ENCODE measurements at places on chromosomes 6 and 20.

- no peak for DNase-seq
Measured at GRCh38 chr6:132751306-132751705, 6.4 kb downstream of the VNN2 start.

DNA sequence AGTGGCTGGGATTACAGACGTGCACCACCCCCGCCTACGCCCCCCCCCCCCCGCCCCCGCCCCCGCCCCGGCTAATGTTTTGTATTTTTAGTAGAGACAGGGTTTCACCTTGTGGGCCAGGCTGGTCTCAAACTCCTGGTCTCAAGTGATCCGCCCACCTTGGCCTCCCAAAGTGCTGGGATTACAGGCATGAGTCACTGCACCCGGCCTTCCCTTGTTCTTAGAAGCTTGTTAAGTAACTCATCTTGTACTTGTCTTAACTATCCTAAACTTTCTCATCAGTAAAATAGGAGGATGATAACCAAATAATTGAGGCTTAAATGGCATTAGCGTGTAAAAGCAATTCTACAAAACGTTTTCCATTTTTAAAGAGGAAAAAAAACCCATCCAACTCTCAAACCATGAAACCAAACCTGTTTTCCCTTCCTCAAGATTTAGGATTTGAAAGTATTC is 4.2 kb downstream of the CDYL start:
- DNase-seq, result no peak

GRCh38 chr6:143233554-143234285 is 173.0 kb downstream of the AIG1 start:
- no peak for DNase-seq

DNA sequence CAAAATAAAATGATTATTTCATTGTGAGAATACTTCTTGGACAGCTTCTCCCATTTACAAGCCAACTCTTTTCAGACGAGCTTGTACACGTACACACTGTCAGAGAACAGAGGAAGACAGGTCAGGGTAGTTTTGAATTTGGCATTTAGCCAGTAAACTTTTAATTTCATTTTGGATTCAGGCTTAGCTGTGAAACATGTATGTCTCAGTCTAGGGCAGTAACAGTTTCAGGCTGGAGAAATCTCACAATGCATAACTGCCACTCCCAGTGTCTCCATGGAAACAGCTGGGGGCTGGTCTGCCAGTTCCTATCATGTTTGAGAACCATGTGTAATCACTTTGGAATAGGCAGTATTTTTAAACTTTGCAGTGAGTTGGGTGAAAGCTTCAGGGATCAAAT is 22.0 kb upstream of the QKI start:
- DNase-seq, result no peak

GRCh38 chr6:69848552-69848951 is 17.8 kb upstream of the COL19A1 start:
- DNase-seq, result no peak

DNA sequence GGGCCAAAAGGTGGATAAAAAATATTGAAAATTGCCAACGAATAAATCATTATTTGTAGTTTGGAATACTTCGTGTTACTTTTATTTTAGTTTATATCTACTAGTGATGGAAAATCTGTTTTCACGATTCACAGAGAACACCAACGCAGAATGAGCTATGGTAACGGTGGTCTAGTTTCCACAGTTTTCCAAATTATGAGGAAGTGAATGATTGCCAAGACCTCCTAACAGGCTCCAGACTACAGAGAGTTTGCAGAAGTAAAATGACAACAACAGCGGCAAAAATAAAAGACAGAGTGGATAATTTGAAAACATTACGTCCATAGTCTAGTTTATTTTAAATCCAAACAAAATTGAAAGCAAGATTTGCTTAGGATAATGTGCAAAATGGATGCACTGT is 57.0 kb upstream of the AIG1 start:
- no peak for DNase-seq

GRCh38 chr20:59356662-59357165 is 56.3 kb downstream of the EDN3 start:
- DNase-seq, result no peak

- DNase-seq, result no peak
Measured at GRCh38 chr6:53378208-53378607, 29.5 kb upstream of the ELOVL5 start.

DNA sequence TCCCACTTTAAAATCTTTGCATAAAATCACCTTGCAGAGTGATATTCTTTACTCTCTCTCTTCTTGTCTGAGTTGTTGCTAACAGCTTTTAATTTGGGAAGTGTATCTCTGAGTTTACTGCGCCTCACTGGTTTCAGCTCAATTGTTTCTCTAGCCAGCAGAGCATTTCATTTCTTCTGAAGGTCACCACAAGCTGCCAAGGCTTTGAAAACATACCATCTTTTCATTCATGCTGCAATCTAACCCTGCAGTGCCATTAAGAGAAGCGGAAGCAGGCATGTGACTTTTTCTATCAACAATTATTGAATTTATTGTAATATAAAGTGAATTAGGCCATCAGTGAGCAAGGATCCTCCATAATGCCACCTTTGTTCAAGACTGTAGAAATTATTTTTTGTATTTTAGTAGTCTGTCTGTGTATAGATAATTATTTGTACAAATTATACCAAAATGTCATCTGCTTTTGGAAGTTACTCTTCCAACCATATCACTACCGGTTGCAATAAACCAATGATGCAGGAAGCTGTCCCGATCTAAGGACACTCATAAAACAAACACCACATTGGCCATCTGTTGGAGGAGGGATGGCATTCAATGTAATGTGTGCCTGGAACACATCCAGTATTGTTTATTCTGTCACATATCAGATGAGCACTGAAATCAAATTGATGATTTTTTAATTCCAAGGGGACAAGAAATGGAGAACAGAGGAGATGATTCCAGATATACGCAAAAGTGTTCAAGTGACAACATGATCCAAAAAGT is 26.8 kb downstream of the HS3ST5 start:
- DNase-seq, result no peak

- DNase-seq, result no peak
Measured at GRCh38 chr6:13423252-13423651, 64.1 kb downstream of the GFOD1 start.

DNA sequence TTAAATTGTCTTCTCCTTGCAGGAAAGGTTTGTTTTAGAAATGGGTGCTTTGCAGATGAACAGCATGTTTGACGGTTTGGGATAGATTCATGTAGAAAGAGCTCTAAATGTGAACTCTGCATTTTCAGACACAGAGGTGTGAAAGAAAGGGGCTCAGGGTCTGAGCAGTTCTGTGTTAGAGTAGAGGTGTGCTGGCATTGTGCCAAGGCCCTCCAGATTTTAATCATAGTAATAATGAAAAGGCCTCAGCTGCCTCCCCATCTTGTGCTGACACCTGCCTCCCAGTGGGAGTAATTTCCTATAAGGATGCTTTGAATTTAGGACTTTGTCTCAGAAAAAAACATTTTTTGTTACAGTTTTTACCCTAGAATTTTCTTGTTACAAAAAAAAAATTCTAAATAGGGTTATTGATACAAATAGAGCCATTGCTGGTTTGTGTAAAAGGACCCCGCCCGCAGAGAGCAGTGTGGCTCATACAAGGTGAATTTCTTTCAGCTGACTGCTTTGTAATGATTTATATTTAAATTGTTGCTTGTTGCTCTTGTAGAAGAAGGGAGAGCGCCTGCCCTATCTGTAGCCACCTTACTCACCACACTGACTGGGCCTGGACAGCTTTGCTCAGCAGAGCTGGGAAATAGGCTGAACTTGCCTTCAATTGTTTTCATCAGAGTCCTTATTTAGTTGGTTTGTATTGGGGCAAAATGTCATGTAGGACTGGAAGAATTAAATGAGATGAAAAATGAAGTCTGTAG is 294.5 kb downstream of the ZFAND3 start:
- no peak for DNase-seq

GRCh38 chr20:24004471-24004870 is 15.9 kb upstream of the GGTLC1 start:
- no peak for DNase-seq

DNA sequence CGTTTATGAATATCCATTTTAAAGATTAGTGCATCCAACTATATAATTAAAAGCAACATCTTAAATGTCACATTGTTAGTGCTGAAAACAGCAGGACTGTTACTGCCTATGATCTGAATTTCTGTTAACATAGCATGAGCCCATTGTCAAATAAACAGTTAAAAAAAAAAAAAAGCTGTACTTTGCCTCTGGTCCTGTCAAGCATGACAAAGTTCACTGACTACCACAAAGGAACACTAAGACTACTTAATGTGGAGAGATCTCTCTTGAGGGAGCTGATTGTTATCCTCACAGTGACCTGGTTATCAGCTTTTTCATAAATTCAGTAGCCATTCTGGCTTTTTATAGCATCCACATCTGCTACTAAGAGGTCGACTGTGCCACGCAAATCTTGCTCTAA is 228.1 kb downstream of the TMEM200A start:
- DNase-seq, result no peak

- no peak for DNase-seq
Measured at GRCh38 chr6:100185615-100186014, 191.6 kb upstream of the MCHR2 start.

DNA sequence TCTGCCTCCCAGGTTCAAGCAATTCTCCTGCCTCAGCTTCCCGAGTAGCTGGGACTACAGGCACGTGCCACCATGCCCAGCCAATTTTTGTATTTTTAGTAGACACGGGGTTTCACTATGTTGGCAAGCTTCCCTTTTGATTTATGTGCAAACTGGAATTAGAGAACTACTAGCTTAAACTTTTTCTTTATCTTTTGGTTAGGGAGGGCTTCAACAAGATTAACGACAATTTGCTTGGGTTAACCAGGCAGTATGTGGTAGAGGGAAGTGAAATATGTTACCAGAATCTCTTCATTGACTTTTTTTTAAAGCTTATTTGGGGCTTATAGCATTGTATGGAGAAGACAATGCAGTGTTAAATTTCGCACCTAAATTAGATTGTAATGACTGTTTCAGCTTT is 9.0 kb downstream of the MYO6 start:
- no peak for DNase-seq

- DNase-seq, result no peak
Measured at GRCh38 chr20:50099565-50099991, 13.4 kb downstream of the UBE2V1 start.

DNA sequence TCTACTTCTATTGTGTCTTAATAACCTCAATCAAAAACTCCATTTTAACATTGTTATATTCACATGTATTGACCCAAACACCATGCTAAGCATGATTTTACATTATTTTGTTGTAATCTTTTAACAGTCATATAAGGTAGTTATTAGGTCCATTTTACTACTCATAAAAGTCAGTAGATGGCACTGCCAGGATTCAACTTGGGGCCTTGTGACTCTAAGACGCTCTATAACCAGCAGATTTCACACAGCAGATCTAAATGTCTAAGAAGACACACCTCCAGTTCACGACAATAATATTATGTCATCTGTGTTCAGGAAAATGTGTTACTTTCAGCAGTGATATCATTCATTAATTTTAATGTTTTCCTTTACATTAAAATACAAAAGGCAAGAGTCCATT is 88.0 kb downstream of the FRK start:
- no peak for DNase-seq

GRCh38 chr6:117531809-117532725 is 49.6 kb downstream of the DCBLD1 start:
- DNase-seq, result no peak

- no peak for DNase-seq
Measured at GRCh38 chr6:17494919-17495318, 101.5 kb downstream of the CAP2 start.

All from NCI-H2107 (cell line).